ENCODE measurements at places on chromosomes 11 and 22.

DNA sequence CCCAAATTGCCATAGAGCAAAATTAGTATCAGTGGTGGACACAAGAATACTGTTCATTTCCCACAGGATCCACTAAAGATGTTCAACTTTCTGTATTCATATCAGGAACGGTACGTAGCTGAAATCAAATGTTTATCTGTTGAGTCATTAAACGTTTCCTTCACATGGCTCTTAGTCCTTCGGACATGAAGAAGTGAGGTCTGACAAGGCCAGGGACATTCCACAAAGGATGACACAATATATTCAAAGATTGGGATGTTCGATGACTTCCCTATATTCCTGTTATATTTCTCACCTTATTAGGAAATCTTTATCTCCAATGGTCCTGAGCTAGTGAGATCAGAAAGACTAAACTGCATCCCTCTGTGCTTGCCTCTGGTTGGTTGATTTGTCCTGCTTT lies 129.0 kb downstream of the ETS1 start:
- DNase-seq = peak; percentile 89

DNA sequence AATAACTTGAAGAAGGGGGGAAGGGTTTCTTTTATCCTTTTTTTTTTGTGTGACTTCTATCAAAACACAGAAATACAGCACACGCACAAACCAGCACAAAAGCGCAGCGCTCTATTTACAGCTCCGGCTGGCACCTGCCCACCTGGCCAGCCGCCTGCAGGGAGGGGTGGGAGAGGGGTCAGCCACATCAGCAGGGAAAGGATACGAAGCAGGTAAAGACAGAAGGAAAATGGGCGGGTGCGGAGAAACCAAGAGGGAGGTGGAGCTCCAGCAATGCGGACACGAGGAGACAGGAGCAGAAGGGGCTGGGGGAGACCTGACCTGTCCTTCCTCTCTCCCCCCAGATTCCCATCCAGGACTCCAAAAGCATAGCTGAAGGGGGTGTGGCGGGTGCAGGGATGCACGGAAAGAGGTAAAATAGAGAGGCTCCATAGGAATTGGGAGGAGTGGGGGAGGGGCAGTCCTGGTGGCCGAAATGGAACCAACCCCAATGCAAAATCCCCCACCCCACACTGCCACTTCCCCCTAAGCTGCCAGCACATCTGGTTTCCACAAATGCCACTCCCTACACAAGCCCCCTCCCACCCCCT lies 14.1 kb downstream of the CXCR5 start:
- DNase-seq = no peak

- peak; percentile 83 for DNase-seq
Observed at GRCh38 chr11:13210424-13210823, 67.2 kb upstream of the BMAL1 start.

DNA sequence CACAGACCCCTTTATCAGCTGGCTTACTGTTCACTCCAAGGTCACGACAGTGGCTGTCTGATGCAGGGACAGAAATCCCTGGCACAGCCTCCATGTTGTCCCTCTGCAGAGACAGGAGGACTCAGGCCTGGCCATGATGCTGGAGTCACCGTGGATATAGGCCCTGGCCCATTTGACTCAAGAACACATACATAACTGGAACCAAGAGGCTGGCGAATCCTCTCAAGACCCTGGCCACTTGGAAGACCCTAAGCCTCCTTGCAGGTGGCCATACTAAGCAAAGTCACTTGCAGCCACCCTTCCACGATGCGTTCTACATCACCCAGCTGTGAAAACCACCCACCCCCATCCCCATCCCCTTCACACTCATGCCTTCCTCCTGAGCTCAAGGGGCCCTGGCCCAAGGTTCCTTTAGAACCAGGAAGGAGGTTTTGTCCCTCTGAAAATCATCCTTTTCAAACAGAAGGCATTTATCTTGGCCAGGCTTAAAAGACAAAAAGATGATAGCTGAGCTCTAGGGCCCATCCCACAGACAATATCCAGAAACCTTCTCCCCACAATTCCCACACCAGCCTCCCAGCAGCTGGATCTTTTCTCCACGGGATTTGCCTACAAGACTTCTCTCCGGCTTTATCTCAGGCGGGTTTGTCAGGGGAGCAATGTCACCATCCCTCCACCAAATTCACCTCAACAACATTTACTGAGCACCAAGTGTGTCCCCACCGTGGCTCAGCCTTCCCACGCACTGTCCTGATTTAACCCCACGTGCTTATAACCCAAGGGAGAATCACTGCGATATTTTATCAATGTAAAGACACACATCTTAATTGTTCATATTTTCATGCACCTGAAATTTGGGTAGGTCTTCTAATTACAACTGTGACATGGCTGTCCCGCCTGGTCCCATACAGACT lies 123.4 kb upstream of the SERPIND1 start:
- DNase-seq = no peak

DNA sequence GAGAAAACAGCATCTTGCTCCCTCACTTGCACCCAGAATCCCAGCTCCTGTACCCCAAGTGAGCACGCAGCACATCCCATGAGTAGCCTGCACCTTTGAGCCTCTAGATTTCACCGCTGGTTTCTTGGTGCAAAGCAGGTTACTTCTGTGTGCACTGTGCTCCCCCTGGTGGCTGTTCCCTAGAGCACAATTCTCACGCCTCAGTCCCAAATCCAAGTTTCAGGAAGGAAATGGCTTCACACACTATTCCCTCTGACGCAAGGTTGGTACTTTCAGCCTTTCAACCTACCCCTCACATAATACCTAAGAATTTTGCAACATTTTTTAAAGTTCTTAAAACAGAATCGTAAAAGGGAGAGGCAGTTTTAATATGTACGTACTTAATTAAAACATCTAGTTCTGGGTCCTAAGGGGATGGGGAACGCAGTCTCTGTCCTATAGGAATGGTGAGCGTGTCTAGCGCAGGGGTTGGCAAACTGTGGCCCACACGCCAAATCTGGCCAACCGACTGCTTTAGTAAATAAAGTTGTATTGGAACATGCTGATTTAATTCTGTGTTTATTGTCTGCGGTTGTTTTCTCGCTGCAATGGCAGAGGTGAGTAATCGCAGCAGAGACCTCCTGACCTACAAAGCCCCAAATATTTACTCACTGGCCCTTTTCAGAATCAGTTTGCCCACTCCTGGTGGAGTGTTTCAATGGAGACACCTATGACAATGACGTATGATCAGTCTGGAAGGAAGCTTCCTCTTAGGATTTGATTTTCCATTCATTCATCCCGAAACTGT lies 27.5 kb downstream of the DHCR7 start:
- DNase-seq = peak; percentile 42

- no peak for DNase-seq
Observed at GRCh38 chr11:112051768-112052167, 22.0 kb downstream of the PIH1D2 start.

DNA sequence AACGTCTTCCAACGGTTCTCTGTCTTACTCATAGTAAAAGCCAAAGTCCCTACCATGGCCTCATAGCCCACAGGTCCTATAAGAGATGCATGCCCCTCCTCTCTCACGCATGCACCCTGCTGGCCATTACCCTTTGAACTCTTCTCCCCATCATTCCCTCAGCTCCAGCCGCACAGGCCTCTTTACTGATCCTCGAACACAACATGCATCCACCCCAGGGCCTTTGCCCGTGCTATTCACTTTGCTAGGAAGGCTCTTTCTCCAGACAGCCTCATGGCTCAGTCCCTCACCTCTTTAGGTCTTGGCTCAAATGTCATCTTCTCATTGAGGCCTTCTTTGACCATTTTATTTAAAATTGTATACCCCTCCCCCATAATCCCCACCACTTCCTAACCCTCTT lies 7.5 kb downstream of the AP1B1 start:
- DNase-seq = no peak

- DNase-seq = no peak
Observed at GRCh38 chr11:113833151-113833550, 42.2 kb downstream of the USP28 start.

GRCh38 chr11:36574486-36574885 lies 6.7 kb downstream of the RAG1 start:
- DNase-seq = no peak

DNA sequence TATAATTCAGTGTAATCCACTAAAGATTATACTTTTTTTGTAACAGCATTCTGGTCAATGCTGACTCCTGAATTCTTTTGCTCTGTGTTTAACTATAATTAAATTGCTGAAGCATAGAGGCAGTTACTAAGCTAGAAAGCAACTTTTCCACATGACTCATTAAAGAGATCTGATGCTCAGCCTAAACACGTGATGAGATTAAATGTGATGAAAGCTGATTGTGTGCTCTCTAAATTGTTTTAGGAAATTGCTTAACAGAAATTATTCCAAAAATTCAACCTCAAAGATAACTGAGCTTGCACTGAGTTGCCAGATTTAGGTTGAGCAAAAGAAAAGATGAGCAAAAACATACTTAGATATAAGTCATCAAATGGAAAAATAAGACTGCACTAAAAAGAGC lies 1033.6 kb downstream of the FAM181B start:
- peak; percentile 29 for DNase-seq

DNA sequence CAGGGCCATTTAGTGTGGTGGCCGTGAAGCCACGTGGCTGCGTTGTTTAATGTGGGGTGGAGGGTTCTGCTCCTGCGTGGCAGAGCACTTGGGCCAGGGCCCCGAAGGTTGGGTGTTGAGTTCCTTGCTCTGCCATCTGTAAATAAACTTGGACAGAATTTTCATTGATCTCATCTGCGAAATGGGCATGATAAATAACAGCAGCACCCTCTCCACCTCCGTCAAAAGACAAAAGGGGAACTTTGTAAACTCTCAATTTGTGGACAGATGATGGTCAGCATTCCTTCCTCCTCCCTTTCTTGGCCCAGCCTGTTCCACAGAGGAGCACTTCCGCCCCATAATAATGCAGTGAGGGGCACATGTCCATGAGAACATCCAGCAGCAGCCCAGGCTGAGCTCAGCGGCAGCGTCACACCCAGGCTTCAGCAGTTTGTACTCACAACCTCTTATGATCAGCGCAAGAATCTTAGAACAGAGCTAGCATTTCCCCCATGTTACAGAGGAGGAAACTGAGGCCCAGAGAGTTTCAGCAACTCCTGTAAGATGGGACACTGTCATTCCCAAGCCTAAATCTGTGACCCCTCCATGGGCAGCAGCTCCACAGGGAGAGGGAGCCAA lies 874.5 kb downstream of the BRD1 start:
- DNase-seq = no peak

DNA sequence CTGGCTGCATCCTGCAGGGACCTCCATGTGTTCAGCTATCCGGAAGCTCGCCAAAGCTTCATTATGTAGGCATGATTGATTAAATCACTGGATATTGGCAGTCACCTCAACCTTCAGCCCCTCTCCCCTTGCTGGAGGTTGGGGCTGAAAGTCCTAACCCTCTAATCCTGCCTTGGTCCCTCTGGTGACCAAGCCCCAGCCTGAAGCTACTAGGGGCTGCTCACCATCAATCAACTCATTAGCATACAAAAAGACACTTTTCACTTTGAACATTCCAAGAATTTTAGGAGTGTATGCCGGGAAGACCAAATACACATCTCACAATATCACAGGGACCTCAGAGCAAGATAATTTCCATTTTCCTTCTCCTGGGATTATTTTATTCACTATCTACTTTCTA lies 38.8 kb upstream of the TPBGL start:
- DNase-seq = no peak

- no peak for DNase-seq
Observed at GRCh38 chr11:107947904-107948303, 19.7 kb downstream of the RAB39A start.

GRCh38 chr22:45667486-45667885 lies 4.1 kb upstream of the ATXN10 start:
- no peak for DNase-seq

- peak; percentile 54 for DNase-seq
Observed at GRCh38 chr11:36492724-36493304, 17.3 kb downstream of the TRAF6 start.

GRCh38 chr11:18171377-18172000 lies 1.1 kb upstream of the MRGPRX4 start:
- DNase-seq = peak; percentile 33

GRCh38 chr22:30695871-30696655 lies 1.4 kb downstream of the OSBP2 start:
- DNase-seq = no peak

DNA sequence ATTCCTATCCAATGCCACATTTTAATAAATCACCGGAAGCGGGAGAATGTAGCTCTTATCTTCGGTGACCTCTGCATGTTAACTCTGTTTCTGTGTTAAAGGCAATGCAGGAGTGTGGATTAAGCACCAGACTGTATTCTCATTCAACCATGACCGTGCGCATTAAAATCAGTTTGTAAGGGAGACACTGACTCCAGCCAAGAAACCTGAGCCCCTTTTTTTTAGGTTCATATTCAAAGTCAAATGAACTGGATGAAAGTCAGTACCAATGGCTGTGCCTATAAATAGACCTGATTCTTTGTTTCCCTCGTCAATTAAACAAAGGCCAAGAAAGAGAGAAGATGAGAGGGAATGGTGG lies 32.2 kb downstream of the C11orf91 start:
- DNase-seq = no peak

- no peak for DNase-seq
Observed at GRCh38 chr11:47991266-47991830, 11.0 kb downstream of the PTPRJ start.

- peak; percentile 87 for DNase-seq
Observed at GRCh38 chr22:50244420-50245213, at the start of gene TUBGCP6. TUBGCP6 (minus strand) TSS chr22:50245023; CDS start chr22:50244459, 564 bp downstream.

- DNase-seq = no peak
Observed at GRCh38 chr22:27677905-27678458, 123.6 kb downstream of the MN1 start.

GRCh38 chr11:105861225-105861624 lies 160.8 kb downstream of the MSANTD4 start:
- DNase-seq = no peak

DNA sequence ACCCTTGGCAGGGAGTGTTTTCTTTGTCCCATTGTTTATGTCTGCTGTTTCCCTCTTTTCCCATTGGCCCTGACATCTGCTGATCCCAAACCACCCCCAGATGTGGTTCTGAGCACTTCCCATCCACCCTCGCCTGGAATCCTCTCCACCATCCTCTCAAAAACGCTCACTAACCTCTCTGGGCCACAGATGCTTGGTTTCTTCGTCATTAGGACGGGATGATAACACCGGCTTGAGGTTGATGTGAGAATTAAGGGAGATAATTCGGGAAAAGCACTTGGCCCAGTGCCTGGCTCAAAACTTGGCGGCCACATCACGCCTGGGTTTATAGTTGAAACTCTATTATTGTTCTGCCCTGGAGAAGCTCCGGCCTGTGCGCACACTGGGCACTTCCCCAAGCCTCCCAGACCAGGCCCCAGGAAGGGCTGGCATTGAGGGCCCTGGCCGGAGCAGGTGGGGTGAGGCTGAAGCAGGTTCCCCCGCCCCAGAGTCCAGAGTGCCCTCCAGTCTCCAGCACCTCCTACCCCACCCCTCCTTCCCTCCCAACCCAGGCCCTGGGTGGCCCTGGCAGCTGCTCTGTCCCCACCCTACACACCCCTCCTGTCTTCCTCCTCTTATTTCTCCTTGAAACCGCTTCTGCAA lies 63.7 kb downstream of the CYTH4 start:
- DNase-seq = peak; percentile 96

DNA sequence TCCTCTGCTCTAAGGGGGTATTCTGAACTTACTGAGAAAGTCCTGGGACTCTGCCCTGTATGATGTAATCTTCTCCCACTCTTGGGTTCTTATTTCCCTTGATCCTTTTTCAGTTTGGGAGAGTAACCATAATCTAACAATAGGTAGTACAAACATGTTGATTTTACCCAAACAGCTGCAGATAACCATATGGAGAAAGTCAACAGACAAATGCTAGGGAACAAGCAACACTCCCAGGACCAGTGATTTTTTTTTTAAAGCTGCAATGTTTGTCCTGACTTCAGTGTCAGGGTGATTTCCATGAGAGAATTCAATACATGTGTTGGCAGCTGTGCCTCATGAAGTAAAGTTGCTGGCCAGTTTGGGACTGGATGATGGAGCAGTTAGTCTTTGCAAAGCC lies 156.5 kb downstream of the FCHSD2 start:
- DNase-seq = no peak

GRCh38 chr11:116439361-116439677 lies 333.5 kb downstream of the BUD13 start:
- DNase-seq = no peak

Data from AG10803 (cell line).